ENCODE measurements at places on chromosomes 12 and 14.

DNA sequence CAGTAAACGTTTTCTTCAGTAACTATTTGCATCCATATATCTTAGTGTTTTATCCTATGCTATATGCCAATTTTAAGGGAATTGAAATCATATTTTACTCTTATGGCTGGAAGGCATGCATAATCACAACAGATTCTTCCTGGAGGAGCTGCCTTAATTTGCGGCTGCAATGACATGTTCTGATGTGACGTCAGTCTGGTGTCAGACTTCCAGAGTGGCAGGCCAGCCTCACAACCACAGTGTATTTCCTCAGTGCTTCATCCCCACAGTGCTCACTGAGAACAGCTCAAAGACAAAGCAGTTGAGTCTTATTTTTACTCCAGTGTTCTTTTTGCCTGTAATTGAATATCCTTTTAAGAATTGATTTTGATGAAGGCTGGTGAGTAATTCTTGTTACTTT lies 107.1 kb downstream of the PLEKHA5 start:
- DNase-seq, result no peak

DNA sequence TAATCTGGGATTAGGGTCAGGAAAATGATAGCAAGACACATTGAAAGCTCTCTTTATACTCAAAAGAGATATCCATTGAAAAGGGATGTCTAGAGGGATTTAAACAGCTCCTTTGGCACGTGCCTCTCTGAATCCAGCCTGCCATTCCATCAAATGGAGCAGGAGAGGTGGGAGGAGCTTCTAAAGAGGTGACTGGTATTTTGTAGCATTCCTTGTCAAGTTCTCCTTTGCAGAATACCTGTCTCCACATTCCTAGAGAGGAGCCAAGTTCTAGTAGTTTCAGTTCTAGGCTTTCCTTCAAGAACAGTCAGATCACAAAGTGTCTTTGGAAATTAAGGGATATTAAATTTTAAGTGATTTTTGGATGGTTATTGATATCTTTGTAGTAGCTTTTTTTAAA lies 25.4 kb upstream of the PLEKHD1 start:
- DNase-seq, result no peak

DNA sequence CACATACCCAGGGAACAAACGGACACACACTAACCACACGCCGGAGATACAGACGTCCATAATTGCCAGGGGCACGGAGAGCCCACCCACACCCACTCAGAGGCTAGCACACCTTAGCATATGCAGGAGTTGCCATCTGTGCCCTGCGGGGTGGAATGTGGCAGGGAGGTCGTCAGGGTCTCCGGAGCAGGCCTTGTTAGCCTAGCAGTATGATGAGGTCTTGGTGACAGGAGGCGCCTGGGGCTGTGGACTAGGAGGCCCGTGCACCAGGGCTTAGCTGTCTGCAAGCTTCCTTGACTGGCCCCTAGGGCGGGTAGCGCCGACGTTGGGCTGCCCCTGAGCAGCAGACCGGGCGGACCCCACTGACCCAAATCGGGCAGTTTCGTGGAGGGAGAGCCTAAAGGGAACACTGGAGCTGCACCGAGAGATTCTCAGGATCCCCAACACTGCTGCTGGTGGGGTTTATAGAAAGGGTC lies 10.0 kb downstream of the STAC3 start:
- DNase-seq, result peak; percentile 52

DNA sequence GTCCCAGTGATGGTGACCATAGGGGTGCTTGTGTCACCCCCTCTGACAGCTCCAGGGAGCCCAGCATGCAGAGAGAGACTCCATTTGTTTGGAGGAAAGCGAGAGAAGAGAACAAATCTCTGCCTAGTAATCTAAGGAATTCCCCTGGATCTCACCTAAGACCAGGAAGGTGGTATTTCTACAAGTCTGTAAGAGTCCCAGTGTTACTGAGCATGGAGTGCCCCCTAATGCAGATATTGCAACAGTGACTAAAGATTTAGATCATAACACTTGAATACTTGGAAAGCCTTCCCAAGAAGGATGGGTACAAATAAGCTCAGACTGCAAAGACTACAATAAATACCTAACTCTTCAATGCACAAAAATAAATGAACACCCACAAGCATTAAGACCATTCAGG lies 360.4 kb upstream of the GARIN6 start:
- no peak for DNase-seq

DNA sequence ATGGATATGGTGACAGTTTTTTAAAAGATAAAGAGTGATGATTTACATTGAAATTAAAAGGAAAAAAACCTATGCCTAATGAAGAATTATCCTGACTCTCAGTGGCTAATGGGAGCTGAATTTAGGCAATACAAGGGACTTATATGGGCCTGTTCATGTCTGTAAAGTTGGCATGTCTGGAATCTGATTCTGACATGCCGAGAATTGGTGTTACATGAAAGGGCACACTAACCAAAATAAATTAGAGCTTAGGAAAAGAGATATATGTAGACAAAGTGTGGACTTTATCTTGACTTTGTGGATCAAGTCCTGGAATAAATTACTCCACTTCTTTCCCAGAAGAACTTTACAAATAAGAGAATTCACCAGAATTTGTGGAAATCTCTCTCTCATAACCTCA lies 1.1 kb downstream of the TDG start:
- DNase-seq, result no peak

DNA sequence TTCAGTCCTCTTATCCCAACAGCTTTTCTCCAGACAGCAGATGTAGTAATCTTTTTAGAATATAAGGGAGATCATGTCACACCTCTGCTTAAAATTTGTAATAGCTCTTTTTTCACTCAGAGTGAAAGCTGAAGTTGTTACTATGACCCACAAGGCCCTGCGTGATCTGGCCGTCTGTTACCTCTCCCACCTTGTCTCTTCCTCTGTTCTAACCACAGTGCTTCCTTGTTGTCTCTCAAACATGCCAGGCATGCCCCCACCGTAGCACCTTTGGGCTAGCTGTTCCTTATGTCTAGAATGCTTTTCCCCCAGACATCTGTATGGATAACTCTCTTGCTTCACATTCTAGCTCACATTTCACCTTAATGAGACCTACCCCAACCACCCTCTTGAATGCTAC lies 6.5 kb downstream of the NECAP1 start:
- no peak for DNase-seq

DNA sequence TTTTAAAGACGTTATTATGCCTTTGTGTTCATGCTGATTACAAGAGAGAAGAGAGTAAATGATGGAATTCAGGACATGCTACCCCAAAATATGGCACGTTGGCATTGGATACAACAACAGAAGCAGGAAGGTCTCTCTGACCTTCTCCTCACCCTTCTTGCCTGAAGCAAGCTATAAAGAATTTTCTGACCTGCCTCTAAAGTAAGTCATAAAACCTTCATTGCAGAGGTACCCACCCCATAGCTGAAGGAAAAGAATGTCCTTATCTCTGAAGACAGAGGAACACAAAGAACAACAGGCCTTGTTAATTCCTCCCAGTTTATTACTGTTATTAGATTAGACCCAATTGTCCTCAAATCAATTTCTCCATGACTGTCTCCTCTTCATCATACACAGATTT lies 176.2 kb downstream of the FBXL14 start:
- DNase-seq, result no peak

DNA sequence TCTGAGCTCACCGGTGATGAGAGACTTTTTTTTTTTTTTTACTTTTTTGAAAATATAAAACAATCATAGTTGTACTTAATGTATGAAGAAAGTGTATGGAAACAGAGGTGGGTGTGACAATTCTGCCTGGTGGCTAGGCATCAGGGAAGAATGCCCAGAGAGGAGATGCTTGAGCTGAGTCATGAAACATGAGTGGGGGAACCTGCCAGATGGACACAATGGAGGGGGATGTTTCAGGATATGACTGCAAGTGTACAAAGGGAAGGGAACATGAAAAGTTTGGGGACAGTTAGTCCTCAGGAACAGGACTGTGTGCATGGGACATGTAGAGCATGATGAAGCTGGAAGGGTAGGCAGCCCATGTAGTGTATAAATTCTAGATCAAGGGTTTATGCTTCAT lies 274.2 kb upstream of the E2F7 start:
- DNase-seq, result no peak

GRCh38 chr12:95390932-95391331 lies 83.0 kb upstream of the METAP2 start:
- DNase-seq, result no peak

DNA sequence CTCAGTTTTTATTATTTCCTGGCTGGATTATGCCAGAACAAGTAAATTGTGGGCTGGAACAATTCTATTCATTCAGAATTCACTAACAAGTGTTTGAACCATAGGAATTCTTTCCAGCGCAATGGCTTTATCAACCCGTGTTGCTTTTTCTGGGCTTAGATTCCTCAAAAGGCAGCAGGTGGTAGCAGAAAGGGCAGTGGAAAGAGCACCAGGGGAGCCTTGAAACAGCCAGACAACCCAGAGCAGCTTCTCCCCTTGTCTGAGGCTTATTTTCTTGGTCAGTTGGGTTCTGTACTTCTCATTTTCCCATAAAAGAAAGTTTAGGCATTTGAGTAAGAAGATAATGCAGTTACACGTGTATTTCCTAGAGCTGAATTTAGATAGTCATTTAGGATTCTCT lies 130.7 kb downstream of the OTOGL start:
- DNase-seq, result peak; percentile 54

DNA sequence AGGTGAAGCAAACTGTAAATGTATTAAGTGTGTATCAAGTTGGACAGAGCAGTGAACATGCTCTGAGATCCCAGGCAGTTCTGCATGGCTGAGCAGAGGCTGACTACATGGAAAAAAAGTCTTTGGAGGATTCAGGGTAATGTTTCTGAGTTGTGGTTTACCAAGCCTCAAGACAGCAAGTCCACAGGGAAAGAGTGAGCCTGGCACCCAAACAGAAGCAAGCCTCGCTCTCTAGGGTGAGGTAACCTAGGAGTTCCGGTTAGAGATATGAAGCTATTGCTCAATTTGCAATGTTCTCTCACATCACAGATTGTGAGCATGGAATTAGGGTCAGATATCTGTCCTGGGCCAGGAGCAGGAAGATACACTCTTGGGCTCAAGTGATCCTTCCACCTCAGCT lies 158.6 kb downstream of the MON2 start:
- DNase-seq, result no peak

- DNase-seq, result no peak
These were observed at the start of gene PSMB5 for GRCh38 chr14:23034498-23035302. PSMB5 (minus strand) TSS chr14:23034900; CDS start chr14:23034881, 19 bp downstream.

GRCh38 chr12:17064834-17065233 lies 458.9 kb upstream of the LMO3 start:
- DNase-seq, result no peak

DNA sequence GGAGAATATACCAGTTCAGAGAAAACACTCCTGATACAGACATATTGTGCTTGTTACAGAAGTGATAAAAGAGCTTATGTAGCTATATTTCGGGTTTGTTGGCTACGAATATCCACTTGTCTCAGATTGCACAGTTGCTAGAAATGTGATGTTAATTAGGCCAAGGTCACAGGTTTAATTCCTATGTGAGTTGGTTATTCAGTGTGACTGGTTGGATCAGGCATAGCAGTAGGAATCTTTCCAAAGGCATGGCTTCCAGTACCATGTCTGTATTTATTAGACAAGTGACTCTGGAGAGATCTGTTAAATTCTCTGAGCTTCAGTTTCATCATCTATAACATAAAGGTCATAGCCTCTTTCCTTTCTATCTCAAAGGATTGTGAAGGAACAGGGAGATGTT lies 152.7 kb upstream of the KITLG start:
- peak; percentile 23 for DNase-seq

- DNase-seq, result no peak
These were observed 39.4 kb upstream of the PPP2R5C start for GRCh38 chr14:101721951-101722661.

GRCh38 chr14:65330416-65330815 lies 82.1 kb upstream of the FUT8 start:
- DNase-seq, result no peak

- DNase-seq, result no peak
These were observed 7.9 kb upstream of the RILPL2 start for GRCh38 chr12:123444092-123445026.

DNA sequence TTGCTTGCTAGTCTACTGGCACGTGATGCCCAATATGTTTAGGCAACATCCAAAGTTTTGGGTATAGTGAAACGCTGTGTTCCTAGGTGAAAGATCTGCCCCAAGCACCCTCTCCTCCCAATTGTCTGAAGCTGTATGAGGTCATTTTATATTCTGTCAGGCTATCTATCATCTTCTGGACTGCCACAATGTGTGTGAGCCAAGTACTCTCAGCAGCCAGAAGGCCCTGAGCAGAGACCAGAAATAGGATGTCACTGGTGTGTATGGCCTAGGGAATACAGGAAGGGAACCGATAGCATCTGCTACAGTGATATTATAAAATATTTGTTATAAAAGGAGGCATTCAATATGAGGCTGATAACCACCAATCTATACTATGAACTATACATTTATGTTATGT lies 7.9 kb upstream of the PDE3A start:
- no peak for DNase-seq

GRCh38 chr12:65156366-65156841 lies 13.0 kb upstream of the LEMD3 start:
- no peak for DNase-seq

- DNase-seq, result no peak
These were observed 126.7 kb upstream of the SLC38A2 start for GRCh38 chr12:46499226-46499625.

DNA sequence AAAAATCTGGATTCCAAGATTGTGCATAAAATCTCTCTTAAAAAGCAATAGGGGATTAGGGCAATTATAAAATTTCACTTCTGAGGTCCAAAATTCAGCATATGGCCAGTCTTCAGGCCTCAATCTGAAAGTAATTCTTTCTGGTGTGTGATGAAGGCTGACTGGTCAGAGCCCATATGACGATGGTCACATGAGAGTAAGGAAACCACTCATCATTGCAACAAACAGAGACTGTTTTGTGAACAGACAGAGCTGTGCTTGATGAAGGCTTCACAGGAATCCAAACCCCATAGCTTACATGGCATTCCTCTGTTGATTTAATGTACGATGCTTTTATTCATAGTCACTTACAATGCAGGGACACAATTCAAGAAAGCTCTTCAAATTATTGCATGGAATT lies 238.1 kb downstream of the APAF1 start:
- DNase-seq, result no peak

GRCh38 chr12:546920-547845 lies 87.4 kb downstream of the B4GALNT3 start:
- DNase-seq, result peak; percentile 65

DNA sequence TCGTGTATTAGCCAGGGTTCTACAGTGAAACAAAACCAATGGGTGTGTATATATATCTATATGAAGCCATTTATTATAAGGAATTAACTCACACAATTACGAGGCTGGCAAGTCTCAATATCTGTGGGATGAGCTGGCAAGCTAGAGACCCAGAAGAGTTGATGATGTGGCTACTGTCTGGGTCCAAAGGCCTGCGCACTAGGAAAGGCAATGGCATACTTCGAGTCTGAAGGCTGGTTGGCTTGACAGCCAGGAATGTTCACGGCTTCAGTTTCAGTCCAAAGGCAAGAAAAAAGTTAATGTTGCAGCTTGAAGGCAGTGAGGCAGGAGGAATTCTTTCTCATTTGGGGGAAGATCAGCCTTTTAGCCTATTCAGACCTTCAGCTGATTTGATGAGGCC lies 893.3 kb upstream of the LRFN5 start:
- DNase-seq, result no peak

- DNase-seq, result peak; percentile 37
These were observed 1.3 kb downstream of the CAMKK2 start for GRCh38 chr12:121295116-121295745.
